NCI-H1048 (cell line): ENCODE measurements at places on chromosomes 6 and 20.

- DNase-seq, result no peak
Measured at GRCh38 chr6:137111296-137112066, 62.0 kb downstream of the IL22RA2 start.

DNA sequence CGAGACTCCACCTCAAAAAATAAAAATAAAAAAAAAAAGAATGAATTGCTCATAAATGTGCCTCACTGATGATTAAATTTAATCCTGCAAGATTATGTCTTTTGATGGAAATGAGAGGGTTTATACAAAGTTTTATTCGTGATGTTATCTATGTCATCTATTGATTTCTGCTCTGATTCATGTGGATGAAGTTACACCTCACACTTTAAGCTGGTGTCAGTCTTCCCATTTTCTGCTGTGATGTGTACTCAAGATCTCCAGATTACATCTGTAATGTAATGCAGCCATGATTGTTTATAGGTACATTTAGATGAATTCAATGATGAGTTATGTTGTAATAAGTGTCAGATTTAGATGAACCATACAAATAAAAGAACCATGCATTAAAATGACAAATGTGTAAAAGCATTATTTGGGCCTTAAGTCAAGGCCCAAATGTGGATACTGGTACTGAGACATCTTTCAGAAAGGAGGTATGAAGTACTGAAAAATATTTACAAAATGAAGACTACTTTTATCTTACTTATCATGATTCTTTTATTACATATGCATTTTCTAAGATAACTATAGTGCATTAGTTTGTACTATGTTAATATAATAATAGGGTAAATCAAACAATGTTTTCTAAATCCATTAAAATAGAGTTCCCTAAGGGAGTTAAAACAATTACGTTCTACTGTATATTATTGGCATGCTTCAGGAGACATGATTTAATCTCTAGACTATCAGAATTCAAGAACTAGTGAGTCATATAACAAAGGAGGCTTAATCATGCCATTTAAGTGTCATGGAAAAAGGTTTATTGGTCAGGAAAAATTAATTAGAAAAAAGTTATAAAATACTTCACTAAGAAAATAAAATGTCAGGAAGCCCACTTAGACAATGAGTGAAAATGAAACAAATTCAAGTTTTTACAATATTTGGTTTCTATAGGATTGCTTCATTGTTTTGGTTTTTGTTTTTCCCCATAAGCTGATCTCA, 34.5 kb downstream of the HCRTR2 start:
- DNase-seq, result no peak

GRCh38 chr6:83086751-83087150, 19.3 kb downstream of the DOP1A start:
- DNase-seq, result no peak

- DNase-seq, result no peak
Measured at GRCh38 chr20:32205110-32205842, 2.3 kb downstream of the PLAGL2 start.

- no peak for DNase-seq
Measured at GRCh38 chr6:16337295-16337975, 99.0 kb downstream of the GMPR start.

DNA sequence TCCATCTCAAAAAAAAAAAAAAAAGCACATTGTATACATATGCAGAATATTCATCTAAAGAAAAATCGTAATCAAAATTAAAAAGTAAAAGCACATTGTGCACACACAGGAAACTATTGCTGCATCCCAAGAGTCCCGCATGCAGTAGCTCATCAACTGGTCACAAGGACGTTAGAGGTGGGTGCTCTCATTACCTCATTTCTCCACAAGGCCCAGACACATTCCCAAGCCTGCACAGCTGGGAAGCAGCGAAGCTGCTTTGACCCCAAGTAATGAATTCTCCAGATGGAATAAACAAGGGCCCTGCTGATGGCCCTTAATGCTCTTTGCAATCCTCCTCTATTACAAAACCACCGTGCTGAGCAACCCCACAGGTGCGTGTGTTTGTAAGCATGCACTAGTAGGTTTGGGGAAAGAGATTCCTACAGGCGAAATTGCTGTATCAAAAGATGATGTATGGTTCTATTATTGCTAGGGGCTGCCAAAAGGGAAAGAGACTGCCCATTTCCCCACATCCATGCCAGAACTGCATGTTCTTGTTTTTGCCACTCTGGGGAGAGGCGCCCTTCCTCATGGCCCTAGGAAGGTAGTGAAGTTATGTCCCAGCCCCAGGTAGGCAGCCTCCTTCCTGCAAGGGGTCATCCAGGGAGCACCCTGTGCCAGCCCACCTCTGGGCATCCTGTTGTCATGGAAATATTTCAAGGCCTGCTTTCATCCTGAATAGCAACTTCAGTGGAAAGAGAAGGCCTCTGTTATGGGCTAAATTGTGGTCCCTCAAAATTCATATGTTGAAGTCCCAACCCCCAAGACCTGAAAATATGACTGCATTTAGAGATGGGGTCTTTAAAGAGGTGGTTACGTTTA, 34.6 kb upstream of the PTGIS start:
- no peak for DNase-seq

GRCh38 chr6:134741200-134741536, 208.7 kb downstream of the ALDH8A1 start:
- DNase-seq, result no peak

GRCh38 chr6:3208098-3208774, 19.2 kb downstream of the TUBB2B start:
- no peak for DNase-seq

DNA sequence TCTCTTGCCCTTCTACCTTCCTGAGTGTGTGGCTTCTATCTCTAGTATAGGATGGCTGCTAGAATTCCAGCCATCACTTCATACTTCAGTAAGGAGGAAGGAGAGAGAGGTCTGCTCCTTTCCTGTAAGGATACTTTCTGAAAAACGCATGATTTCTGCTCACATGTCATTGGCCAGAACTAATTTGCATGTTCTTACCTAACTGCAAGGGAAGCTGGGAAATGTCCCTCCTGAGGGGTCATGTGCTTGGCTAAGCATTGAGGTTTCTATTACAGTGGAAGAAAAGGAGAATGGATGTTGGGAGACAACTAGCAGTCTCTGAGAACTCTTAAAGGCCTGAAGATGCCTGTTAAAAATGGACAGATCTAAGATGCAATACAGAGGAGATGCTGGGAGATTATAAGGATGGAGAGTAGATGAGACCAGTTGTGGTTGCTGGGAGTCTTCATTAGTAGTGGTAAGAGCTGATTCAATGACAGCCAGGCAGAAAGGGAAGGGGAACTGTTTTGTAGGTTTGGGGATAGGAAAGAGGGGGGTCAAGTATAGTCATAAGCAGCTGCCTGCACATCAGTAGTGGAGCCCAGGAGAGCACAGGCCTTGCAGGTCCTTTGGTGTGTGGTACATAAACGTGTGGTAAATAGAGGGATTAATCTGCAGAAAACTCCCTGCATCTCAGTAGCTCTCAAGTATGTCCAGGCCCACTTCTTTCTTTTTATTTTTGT, 20.2 kb downstream of the CDS2 start:
- DNase-seq, result no peak

DNA sequence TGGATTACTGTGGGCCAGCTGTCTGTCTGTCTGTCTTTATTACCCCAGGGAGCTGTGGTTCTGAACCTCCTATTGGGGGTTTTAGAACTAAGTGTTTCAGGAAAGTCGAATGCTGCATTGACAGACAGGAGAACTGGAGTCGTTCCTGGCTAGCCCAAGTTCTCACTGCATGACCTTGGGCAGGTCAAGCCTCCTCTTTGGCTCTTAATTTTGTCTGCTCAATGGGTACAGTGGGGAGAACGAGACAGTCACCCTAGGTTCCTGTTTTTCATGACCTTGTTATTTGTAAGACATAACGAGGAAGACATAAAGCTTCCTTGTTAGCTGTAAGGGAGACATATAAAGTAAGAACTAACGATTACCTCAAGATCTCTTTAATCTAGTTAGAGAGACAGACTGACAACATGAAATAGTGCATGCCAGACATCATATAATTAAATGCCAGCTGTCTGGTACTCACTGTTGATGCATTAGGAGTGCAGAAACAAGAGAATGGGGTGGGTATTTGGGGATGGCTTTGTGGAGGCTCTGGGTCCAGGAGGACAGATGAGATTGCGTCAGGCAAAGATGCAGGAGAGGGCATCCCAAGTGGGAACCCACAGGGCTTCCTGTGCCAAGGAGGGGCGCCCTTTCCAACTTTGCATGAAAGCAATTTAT, 3.7 kb upstream of the CCDC167 start:
- no peak for DNase-seq

DNA sequence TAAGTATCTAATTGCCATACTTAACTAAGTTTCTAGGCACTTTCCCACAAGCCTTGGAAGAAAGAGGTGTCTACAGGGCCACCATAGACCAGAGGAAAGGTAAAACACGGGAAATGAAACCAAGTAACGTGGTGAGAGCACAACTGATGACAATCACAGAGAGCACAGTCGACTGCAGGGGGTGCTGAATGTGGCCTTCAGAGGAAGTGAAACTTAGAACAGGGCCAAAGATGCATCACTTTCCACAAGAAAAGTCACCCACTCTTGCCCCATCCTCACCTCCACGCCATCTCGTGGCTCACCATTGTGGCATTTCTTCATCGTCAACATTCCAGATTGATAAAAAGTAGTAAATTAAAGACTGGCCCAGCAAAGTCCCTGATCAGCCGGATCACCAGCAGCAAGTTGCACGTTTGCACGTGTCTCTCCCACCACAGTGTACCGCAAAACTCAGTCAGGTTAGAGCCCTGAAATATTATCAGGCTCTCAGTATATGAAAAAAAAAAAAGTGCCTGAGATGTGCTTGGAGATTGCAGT, 31.4 kb downstream of the HIVEP2 start:
- DNase-seq, result no peak

DNA sequence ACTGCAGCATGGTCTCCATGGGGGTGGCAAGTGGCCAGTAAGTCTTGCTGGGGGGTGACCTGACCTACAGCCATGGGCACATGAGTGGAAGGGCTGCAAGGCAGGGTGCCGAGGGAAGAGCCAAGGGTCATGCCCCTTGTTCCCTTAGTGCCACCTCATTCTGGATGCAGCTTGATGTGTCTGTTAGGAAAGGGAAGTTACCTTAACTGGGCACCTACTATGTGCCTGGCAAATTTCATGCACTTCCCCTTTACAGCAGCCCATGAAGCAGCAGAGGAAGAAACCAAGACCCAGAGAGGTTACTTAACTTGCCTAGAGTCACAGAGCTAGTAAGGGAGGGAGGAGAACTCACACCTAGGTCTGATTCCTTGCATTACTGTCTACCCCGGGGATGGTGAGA, 174.0 kb downstream of the MRPL14 start:
- no peak for DNase-seq

- DNase-seq, result no peak
Measured at GRCh38 chr6:86537292-86537861, 400.0 kb upstream of the HTR1E start.

DNA sequence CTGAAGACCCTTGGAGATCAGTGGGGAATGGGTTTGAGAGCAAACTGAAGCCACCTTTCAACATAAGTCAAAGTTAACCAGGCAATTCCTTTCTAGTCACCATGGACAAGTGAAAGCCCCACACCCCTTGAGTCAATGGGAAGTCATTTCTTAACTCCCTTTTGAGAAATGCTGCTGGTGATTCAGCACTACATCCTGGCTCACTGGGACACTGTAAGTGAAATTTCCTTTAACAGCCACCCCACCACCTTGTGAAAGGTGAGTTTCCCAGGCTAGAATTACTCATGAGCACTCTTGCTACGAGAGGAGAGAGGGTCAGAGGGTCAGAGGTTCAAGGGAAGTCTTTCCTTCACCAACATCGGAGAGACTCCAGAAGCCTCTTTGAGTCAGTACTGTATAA, 93.3 kb upstream of the MARCKS start:
- DNase-seq, result no peak

- no peak for DNase-seq
Measured at GRCh38 chr20:9884666-9885065, 45.8 kb upstream of the PAK5 start.

DNA sequence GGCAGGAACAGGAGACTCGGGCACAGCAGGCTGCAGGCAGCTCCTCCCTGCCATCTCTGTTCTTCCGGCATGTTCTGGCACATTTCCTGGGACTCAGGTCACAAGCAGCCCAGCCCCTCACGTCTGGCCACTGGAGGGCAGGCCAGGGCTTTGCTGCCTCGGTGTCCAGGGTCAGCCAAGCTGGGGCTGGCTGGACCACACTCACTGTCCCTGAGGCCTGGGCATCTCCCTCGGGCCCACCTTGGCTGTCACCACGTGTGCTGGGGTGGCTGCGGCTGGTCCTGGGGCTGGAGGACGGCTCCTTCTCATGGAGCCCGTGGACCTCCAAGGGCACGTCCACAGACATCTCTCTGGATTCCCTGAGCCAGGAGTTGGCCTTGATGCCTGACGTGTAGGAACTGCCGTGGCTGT, 18.5 kb downstream of the FRMD1 start:
- no peak for DNase-seq

DNA sequence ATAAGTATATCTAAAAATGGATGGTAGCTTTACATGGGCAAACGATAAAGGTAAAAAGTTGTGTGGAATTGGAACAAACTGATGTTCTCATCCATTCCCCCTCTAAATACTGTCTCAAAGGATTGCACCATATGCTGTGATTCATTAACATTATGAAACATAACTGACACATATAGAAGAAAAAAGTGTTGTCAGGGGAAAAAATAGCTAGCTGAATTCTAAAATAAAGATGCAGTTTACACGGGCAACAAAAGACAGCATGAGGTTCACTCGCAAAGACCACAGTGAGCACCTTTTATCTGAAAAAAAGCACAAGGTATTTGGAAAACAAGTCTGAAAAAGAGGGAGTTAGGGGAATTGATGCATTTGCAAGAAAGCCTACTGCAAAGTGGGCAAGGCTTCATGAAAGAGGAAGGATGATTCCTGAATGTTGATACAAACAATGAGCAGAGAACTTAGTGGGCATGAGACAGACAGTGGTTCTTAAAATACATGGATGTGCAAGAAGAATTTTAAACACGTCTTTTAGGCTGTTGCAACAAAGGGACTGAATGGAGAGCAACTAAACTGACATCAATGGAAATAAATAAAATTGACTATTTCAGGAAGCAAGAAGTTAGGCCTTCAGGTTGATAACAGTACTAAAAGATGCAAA, 280.9 kb downstream of the KIF16B start:
- no peak for DNase-seq

DNA sequence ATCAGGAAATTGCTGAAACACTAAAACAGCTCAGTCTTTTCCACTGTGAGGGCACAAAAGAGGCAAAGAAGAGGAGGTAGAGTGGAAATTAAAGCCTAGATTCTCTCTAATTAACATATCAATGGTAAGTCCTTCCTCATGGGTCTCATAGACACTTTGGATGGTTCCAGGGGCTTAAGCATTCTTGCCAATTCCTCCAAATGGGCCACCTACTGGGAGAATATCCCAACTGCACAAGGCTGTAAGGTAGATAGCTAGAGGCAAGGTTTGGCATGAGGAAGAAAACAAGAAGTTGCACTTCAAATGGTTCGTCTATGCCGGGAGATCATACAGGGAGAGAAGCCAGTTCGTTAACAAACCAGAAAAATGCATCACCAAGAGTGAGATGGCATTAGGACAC, 107.6 kb upstream of the KHDRBS2 start:
- no peak for DNase-seq

GRCh38 chr20:34517114-34517505, 888 bp downstream of the DYNLRB1 start:
- DNase-seq, result no peak
